ENCODE measurements at places on chromosomes 16 and 17.

GRCh38 chr16:12124742-12125141, 148.2 kb downstream of the SNX29 start:
- DNase-seq: no peak

DNA sequence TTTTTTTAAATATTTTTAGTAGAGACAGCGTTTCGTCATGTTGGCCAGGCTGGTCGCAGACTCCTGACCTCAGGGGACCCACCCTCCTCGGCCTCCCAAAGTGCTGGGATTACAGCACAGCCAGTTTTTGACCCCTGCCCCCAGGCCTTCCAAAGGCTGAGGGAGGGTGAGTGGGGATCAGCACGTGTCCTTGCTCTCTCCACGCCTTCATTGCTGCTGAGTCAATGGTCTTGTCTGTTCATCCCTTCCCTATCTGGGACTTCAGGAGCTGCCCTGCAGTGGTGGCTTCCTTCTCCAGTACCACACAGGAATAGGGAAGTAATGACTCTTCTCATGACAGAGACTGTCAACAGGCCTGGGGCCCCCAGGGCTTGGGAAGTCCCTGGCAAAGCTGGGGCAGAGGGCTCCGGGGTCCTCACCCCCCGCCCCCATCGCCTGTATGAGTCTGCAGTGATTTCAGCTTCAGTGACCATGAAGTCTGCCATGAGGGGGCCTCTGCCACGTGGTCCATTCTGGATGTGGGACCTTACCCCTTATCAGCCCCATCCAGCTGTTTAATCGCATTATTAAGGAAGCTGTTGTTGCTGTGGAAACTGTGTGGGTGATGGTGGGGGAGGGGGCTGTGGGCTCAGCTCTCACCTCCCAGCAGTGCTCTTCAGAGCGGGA, 6.1 kb downstream of the ABCC3 start:
- no peak for DNase-seq

DNA sequence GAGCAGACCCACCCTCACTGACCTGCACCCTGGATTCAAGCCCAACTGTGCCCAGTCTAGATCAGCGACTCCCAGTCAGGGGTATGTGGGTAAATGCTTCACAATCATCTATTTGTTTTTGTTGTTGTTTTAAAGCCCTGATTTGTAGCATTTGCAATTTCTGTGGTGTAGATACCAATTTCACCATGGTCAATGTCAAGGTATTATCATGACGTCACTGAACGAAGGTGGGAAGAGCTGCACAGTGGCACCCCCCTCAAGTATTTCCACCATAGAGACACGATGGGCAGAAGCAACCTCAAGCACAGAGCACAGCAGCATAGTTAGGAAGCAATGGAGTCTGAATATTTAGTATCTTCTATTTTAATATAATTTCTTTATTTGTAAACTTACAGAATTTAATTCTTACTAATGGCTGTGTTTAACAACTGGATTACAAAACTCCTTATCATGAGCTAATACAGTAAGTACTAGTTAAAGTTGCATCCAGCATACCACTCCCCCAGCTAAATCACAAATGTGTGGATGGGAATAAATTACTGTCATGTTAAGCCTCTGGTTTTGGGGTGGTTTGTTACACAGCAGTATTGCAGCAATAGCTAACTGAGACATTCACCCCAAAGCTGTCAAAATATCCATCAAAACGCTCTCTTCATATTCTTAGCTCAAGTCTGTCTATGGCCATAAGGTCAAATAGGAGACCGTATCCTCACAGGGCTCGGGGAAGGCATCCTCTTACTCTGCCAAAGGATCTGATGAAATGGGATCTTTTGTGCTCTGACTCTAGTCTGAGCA, 25.5 kb downstream of the ORC6 start:
- DNase-seq: no peak

DNA sequence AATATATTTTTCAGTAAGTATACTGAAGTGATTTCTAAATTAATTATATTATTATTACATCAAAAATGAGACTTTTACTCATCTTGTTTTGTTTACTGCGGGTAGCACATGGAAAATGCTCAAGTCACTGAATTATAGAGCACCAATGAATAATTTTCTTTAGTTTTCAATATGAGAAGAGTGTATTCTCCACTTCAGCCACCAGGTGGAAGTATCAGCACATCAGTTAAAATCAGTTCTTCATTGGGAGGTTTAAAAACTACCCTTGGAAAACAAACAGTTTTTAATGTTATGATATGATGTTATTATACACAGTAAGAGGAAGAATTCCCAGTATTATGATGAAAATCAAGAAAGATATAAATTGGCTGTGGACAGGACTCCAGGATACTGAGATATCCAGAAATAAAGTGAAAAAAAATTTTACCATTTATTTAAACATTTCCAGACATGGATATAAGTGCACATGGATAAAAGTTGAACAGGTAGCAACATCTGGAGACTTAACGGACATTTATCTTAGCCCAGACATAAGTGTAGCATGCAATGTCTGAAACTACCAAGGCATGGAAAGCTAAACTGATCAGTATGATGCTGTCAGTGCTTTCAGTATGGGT, 467.3 kb downstream of the KCNJ2 start:
- DNase-seq: peak; percentile 39

GRCh38 chr17:42274253-42274542, 2.0 kb downstream of the STAT5B start:
- no peak for DNase-seq

- no peak for DNase-seq
Measured at GRCh38 chr17:55368706-55369105, 52.9 kb downstream of the MMD start.

DNA sequence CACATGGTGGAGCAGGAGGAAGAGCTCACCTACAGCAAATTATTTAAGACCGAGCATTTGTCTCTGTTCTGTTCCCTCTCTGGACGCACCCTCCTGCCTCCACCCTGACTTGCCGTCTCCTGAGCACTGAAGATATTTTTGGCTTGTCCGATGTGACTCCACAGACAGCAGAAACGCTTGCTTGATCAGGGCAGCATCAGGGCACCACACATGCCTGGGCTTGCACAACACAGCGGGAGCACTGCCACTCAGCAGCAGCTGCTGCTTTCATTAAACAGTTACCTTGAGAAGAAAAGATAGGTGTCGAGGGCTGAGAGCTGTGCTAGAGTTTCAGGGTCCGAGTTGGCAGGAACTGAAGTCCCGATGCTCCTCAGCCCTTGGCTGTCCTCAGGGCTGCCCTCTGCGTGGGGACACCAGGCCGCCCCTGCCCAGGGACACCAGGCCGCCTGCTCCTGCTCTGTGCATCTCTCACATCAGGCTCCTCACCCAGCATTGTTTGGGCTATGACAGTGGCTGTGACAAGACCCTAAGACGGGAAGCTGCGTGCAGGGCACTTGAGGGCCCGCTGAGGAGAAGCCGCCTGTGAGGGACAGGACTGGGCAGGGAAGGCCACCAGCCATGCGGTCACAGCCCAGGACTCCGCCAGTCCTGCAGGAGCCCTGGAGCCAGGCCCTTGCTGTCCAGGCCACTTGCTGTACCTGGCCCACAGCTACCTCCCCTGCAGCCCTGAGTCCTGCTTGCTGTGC, 21.3 kb upstream of the CDH15 start:
- DNase-seq: no peak

DNA sequence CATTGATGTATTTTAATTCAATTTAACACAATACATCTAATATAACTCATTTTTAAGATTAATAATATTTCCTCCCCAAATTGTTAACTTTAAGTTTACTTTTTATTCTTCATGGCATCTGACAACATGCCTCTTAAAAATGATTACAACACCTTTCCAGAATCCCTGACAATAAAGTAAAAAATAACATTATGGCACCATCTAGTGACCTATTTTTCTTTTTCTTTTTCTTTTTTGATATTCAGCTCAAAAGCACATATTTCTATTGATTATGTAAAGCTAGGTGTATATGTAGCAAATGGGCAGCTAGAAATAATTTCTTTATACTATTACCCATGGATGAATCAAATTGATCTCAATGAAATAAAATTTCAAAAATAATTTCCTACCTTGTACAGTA, 834.3 kb upstream of the CDH8 start:
- DNase-seq: no peak

- DNase-seq: no peak
Measured at GRCh38 chr17:8659758-8660410, 29.4 kb upstream of the MYH10 start.

DNA sequence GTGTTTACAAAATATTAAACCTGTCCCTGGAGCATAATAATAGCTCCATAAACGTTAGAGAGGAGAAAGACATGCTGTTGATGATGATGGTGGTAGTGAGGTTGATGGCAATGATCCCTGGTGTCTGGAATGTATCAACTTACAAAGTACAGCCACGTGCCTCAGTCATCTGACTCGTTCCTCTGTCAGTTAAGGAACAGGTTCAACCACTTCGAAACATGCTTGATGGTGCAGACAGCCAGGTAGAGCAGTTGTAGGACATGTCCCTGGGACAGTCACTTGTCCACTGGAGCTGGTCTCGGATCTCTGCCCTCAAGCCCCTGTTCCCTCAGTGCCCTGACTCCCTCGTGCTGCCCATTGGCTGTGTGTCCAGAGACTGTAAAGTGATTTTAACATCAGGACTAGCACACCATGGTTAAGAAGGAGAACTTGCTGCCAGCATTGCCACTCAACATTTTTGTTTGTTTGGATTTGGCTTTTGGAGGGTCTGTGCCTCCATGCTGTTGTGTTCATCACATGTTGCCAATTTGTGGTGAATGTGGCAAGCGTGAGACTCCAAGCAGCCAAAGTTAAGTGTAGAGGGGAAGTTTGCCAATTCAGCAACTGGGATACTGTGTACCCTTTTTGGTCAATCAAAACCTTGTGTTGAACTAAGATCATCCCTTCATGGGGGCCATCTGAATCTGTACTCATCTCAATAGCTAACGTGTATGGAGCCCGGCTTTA, 16.3 kb upstream of the SALL1 start:
- no peak for DNase-seq

Data from neural crest cell (in vitro differentiated cells).